T-helper 17 cell (primary cell): ENCODE measurements at places on chromosomes 2 and 18. TPM values are rescaled to one million over a fixed set of nuclear protein-coding genes. Genes with fewer than 3 reads are reported as not detected.
A peak's percentile ranks its signal among the peaks of the same experiment; 100 is the strongest.

DUSP19 gene
- 0.60 TPM for total RNA-seq

ACADL gene
- not detected for total RNA-seq

GRCh38 chr18:48800876-48801727 lies 149.7 kb downstream of the SMAD7 start:
- H3K27ac ChIP-seq, result no peak overlapping the region
- H3K4me1 ChIP-seq, result peaks cover 24% of the 10 kb centered on the region
- H3K27me3 ChIP-seq, result no peaks in the 10 kb centered on the region
- DNase-seq, result peak; percentile 5
- H3K4me3 ChIP-seq, result peak overlapping the region; percentile 55

GALNT13 gene
- not detected for total RNA-seq

DNA sequence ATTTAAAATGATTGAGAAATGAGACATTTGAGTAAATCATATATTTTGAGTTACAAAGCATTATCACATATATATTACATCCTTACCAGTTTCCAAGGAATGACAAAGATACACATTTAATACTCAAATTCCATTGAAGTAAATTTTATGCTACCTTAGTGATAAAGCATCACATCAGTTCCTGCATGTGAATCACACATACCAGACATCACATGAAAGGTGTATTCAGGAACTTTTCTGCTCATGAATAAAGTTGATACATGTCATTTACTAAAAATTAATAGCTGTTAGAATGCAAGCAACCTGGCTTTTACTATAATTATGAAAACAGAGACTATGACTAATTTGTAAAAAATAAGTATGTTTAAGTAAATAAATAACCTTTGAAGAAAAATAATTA lies 548.8 kb upstream of the SLC39A10 start:
- no peak for DNase-seq
- H3K27me3 ChIP-seq, result no peaks in the 10 kb centered on the region
- no peaks in the 10 kb centered on the region for H3K36me3 ChIP-seq
- no peak overlapping the region for H3K27ac ChIP-seq
- no peaks in the 10 kb centered on the region for H3K4me1 ChIP-seq

GKN1 gene
- total RNA-seq, result not detected

EFR3B gene
- total RNA-seq, result not detected

GRCh38 chr2:120738117-120738516 lies 2.4 kb downstream of the GLI2 start:
- no peak overlapping the region for H3K4me3 ChIP-seq
- no peak for DNase-seq
- H3K27ac ChIP-seq, result no peak overlapping the region
- peaks cover 68% of the 10 kb centered on the region for H3K27me3 ChIP-seq

GRCh38 chr2:88751768-88752167 lies 60.3 kb downstream of the RPIA start:
- peak overlapping the region; percentile 70 for H3K4me3 ChIP-seq
- H3K4me1 ChIP-seq, result peaks cover 17% of the 10 kb centered on the region
- H3K36me3 ChIP-seq, result peaks cover 18% of the 10 kb centered on the region
- peak overlapping the region; percentile 86 for H3K27ac ChIP-seq
- H3K27me3 ChIP-seq, result no peaks in the 10 kb centered on the region
- DNase-seq, result no peak

SERPINB10 gene
- not detected for total RNA-seq

- DNase-seq, result no peak
- no peak overlapping the region for H3K4me3 ChIP-seq
- no peaks in the 10 kb centered on the region for H3K27me3 ChIP-seq
- H3K36me3 ChIP-seq, result no peaks in the 10 kb centered on the region
- H3K4me1 ChIP-seq, result no peaks in the 10 kb centered on the region
- no peak overlapping the region for H3K27ac ChIP-seq
Observed at GRCh38 chr2:16408331-16409005, 257.2 kb downstream of the CYRIA start.
